Calu3 (cell line): ENCODE measurements at places on chromosomes 2 and 18.

- no peak overlapping the region for H3K4me3 ChIP-seq
- DNase-seq: no peak
- peaks cover 25% of the 10 kb centered on the region for H3K27me3 ChIP-seq
- H3K4me1 ChIP-seq: peaks cover 16% of the 10 kb centered on the region
- H3K36me3 ChIP-seq: peaks cover 7% of the 10 kb centered on the region
These were observed 21.6 kb downstream of the TWIST2 start for GRCh38 chr2:238869293-238870124.

GRCh38 chr2:145157741-145158591 lies 638.0 kb upstream of the ZEB2 start:
- H3K27me3 ChIP-seq: no peaks in the 10 kb centered on the region
- no peak overlapping the region for H3K4me3 ChIP-seq
- H3K27ac ChIP-seq: no peak overlapping the region
- H3K4me1 ChIP-seq: no peaks in the 10 kb centered on the region
- no peaks in the 10 kb centered on the region for H3K36me3 ChIP-seq

DNA sequence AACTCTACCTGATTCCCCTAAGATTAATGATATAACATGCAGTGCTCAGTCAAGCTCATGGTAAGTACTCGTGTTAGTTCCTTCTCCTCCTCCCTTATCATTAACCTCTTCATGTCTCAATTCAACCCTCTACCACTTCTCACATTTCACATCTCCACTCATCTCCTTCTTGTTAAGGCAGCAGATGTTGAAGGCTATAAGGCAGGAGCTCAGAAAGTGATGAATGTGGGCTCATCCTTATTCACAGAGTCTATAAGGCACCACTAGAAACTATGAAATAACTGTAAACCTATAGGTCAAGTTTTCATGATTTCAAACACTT lies 56.0 kb downstream of the CLHC1 start:
- no peak for DNase-seq
- no peak overlapping the region for H3K27ac ChIP-seq
- peaks cover 9% of the 10 kb centered on the region for H3K4me1 ChIP-seq
- no peaks in the 10 kb centered on the region for H3K27me3 ChIP-seq
- no peak overlapping the region for H3K4me3 ChIP-seq

- no peak overlapping the region for H3K4me3 ChIP-seq
- H3K36me3 ChIP-seq: no peaks in the 10 kb centered on the region
- peaks cover 10% of the 10 kb centered on the region for H3K27me3 ChIP-seq
- H3K4me1 ChIP-seq: no peaks in the 10 kb centered on the region
- DNase-seq: no peak
These were observed 96.3 kb upstream of the THUMPD2 start for GRCh38 chr2:39875182-39875913.

- H3K4me1 ChIP-seq: no peaks in the 10 kb centered on the region
- no peak overlapping the region for H3K4me3 ChIP-seq
- H3K36me3 ChIP-seq: peaks cover 6% of the 10 kb centered on the region
- no peak for DNase-seq
- no peak overlapping the region for H3K27ac ChIP-seq
These were observed 3.8 kb downstream of the MATN3 start for GRCh38 chr2:20008703-20009102.

- H3K4me3 ChIP-seq: no peak overlapping the region
- no peaks in the 10 kb centered on the region for H3K4me1 ChIP-seq
- no peak for DNase-seq
- no peaks in the 10 kb centered on the region for H3K36me3 ChIP-seq
- no peak overlapping the region for H3K27ac ChIP-seq
These were observed 80.5 kb downstream of the TMEM185B start for GRCh38 chr2:120142528-120143219.

DNA sequence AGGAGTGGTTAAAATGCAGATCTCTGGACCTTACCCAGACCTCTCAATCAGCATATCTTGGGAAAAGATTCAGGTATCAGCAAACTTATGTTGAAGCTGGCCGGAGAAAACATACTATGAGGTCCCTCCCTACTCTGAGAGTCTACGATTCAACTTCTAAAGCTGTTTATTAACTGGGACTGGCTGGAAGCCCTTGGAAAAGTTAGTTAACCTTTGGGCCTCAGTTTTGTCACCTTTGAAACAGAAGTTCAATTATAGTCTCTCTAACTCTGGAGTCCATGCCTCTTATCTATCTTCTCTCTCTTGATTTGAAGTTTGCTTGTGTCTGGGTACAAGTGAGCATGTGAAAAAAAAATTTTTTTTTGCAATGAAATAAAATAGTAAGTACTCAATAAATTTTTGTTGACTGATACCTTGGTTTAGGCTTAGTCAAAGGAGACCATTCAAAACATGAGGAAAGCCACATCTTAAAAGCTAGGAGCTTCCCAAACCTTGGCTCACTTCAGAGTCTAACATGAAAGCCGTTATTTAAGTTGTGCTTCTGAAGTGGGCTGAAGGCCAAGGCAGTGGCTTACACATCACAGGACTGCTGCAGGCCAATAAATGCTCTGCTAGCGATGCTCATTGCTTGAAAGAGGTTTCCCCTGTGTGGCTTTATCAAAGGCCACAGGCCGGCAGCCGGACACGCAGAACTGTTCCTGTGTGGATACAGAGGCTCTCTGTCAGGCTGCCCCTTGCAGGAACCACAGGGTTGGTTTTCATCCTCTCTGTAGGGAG lies 110.6 kb upstream of the FAM136A start:
- no peak overlapping the region for H3K4me3 ChIP-seq
- H3K4me1 ChIP-seq: peaks cover 14% of the 10 kb centered on the region
- H3K36me3 ChIP-seq: no peaks in the 10 kb centered on the region
- DNase-seq: no peak

DNA sequence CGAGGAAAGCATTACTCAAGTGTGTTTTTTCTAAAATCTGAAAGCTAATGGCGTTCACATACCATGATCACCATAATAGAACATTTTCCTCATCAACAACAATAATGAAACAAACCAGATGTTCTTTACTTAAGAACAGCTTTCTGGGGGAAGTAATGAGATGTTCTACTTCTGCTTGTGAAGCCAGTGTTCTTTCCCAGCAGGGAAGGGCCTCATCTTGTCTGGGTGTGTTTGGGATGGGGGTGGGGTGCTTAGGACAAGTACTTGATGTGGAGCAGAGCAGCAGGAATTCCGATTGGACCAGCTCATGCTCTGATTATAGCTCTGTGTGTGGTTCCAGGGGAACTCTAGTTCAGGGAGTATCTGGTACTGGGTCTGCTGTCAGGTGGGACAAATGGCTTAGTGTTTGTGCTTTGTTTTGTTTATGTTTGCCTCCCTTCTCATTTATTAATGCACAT lies 163.0 kb upstream of the NOSTRIN start:
- no peak overlapping the region for H3K4me3 ChIP-seq
- no peaks in the 10 kb centered on the region for H3K36me3 ChIP-seq
- DNase-seq: no peak
- no peak overlapping the region for H3K27ac ChIP-seq

DNA sequence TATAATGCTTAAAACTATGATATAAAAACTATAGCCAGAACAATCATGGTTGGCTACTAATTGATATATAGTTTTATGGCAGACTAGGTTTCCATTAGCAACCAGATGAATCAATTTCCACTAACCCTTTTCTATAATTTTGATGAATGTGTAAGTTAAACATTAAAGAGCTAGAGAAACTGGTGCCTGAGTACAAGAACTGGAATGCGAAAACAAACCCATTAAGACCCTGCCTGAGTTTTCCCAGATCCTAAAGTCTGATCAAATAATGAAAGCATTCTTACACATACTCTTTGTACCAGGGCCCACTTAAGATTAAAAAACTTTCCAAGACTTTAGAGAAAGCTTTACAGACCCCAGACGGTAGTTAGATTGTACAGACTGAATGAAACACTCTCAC lies 21.3 kb downstream of the MRPL19 start:
- H3K4me1 ChIP-seq: peaks cover 22% of the 10 kb centered on the region
- no peak for DNase-seq
- H3K4me3 ChIP-seq: peak overlapping the region; percentile 37
- peak overlapping the region; percentile 56 for H3K27ac ChIP-seq

GRCh38 chr18:39549144-39549543 lies 1983.5 kb upstream of the CELF4 start:
- no peak overlapping the region for H3K27ac ChIP-seq
- no peaks in the 10 kb centered on the region for H3K4me1 ChIP-seq
- H3K4me3 ChIP-seq: no peak overlapping the region
- no peaks in the 10 kb centered on the region for H3K27me3 ChIP-seq

- H3K4me3 ChIP-seq: no peak overlapping the region
- H3K36me3 ChIP-seq: no peaks in the 10 kb centered on the region
- DNase-seq: no peak
- H3K27me3 ChIP-seq: peaks cover 96% of the 10 kb centered on the region
- no peak overlapping the region for H3K27ac ChIP-seq
These were observed 31.7 kb upstream of the DYNC1I2 start for GRCh38 chr2:171655586-171655985.

- H3K4me3 ChIP-seq: no peak overlapping the region
- no peaks in the 10 kb centered on the region for H3K27me3 ChIP-seq
- no peaks in the 10 kb centered on the region for H3K36me3 ChIP-seq
- no peaks in the 10 kb centered on the region for H3K4me1 ChIP-seq
These were observed 250.9 kb downstream of the ASXL3 start for GRCh38 chr18:33828949-33829348.

- no peak for DNase-seq
- no peaks in the 10 kb centered on the region for H3K4me1 ChIP-seq
- no peak overlapping the region for H3K27ac ChIP-seq
- no peaks in the 10 kb centered on the region for H3K36me3 ChIP-seq
- no peak overlapping the region for H3K4me3 ChIP-seq
- no peaks in the 10 kb centered on the region for H3K27me3 ChIP-seq
These were observed 20.6 kb upstream of the NDUFV2 start for GRCh38 chr18:9081940-9082339.

DNA sequence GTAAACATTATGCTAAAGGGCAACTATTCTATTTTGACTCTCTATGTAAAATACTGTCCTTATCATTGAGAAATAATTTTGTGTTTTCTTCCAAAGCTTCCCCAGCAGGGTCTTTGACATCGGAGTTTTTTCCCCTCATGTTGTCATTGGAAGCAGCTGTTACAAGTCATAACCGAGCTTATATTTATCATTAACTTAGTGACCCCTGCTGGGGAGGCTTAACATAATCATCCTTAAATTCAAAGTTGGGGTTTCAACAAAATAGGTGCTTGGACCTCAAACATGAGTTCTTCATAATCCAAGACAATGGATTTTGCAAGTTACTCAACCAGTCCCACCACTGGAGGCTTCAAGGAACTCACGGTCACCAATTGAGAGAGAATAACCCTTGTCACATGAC lies 330.9 kb downstream of the DCC start:
- peaks cover 29% of the 10 kb centered on the region for H3K27me3 ChIP-seq
- no peaks in the 10 kb centered on the region for H3K4me1 ChIP-seq
- no peak overlapping the region for H3K27ac ChIP-seq
- no peak overlapping the region for H3K4me3 ChIP-seq
- DNase-seq: peak; percentile 2
- no peaks in the 10 kb centered on the region for H3K36me3 ChIP-seq

GRCh38 chr18:31120594-31120993 lies 18.4 kb upstream of the DSC2 start:
- no peak for DNase-seq
- H3K4me3 ChIP-seq: no peak overlapping the region
- H3K36me3 ChIP-seq: no peaks in the 10 kb centered on the region
- H3K27me3 ChIP-seq: no peaks in the 10 kb centered on the region

- no peaks in the 10 kb centered on the region for H3K36me3 ChIP-seq
- no peaks in the 10 kb centered on the region for H3K27me3 ChIP-seq
- H3K27ac ChIP-seq: no peak overlapping the region
- DNase-seq: no peak
These were observed 70.0 kb downstream of the DPP4 start for GRCh38 chr2:162004031-162004430.

DNA sequence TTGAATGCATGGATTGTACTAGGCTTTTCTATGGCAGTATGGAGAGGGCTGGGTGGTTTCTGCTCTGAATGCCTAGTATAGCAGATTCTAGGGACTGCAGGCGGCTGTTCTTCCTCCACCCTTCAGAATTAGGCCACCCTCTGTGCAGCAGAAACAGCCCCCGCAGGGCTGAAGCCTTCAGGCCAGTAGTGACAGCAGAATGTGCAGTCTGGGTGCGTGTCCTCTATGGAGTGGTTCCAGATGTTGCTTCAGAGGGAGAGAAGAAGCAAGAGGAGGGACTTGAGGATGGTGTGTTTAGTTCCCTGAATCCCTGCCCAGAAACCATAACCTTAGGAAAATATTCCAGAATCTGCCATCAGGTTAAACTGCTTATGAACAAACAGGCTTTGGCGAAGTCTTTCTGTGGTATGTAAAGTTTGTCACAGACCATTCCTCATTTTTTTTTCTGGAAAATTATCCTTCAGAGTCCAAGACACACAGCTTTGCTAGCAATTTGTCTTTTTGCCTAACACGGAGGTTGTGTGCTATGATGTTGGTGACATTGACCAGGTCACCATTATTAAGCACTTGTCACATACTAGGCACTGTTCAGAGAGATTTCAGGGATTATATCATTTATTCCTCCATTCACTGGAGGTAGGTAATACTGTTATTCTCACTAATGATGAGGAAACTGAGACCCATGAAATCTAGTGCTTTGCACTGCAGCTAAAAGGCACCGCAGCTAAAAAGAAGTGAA lies 21.1 kb downstream of the CASP10 start:
- no peaks in the 10 kb centered on the region for H3K4me1 ChIP-seq
- no peaks in the 10 kb centered on the region for H3K36me3 ChIP-seq
- DNase-seq: no peak
- H3K27ac ChIP-seq: no peak overlapping the region
- no peaks in the 10 kb centered on the region for H3K27me3 ChIP-seq
- no peak overlapping the region for H3K4me3 ChIP-seq

DNA sequence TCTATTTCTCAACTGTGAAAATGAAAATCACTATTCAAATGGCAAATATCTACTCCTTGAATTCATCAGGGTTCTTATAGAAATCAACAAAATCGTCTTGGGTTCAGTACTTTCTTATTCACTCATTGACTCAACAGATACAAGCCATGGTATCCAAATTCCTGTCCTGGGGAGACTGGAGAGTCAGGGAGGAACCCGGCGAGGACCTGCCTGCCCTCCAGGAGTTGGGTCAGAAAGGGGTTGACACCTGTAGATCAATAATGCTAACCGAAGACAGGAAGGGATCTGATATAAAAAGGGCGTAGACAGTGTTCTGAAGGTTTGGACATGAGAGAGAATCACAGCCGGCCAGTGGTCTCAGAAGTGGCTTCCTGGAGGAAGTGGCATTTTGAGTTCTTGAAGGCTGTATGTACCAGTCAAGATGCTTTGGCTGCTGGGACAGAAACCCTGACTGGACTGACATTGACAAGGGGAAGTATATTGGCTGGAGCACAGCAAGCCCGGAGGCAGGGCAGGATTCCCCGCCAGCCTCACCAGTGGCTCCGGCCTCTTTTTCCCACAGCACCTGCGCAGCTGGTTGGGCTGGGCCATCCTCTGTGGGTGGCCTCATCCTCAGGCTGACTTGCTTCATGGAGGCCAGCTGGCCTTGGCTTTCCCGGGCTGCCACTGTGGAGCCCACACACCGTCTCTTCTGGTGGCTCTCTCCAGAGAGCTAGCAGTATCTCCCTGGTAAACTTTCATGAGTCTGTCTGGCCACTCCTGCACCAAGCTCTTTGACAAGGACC lies 3.0 kb downstream of the LRRFIP1 start:
- peaks cover 97% of the 10 kb centered on the region for H3K27me3 ChIP-seq
- no peaks in the 10 kb centered on the region for H3K4me1 ChIP-seq
- H3K4me3 ChIP-seq: no peak overlapping the region
- DNase-seq: no peak

- DNase-seq: peak; percentile 25
- H3K27ac ChIP-seq: peak overlapping the region; percentile 92
- peak overlapping the region; percentile 80 for H3K4me3 ChIP-seq
- H3K36me3 ChIP-seq: peaks cover 64% of the 10 kb centered on the region
These were observed 572 bp downstream of the RPS27A start for GRCh38 chr2:55232863-55233657.
